IMR-90 (cell line): ENCODE measurements at places on chromosomes 12 and 14. TPM values are rescaled to one million over a fixed set of nuclear protein-coding genes. Genes with fewer than 3 reads are reported as not detected.

Gene PMEL
- total RNA-seq, result 1.4 and 1.7 TPM in 2 replicates

Gene TOMM20L
- not detected in 2 replicates for total RNA-seq

Gene RAD9B
- 0.18 and 0.56 TPM in 2 replicates for total RNA-seq

Gene VIPAS39
- 32.2 and 43.0 TPM in 2 replicates for total RNA-seq

Gene ZBTB42
- 1.1 and 1.3 TPM in 2 replicates for total RNA-seq
